ENCODE measurements at places on chromosomes 7 and 10. TPM values are rescaled to one million over a fixed set of nuclear protein-coding genes. Genes with fewer than 3 reads are reported as not detected.

The LANCL2 gene
- 19.2 TPM for total RNA-seq

The PLXNA4 gene
- total RNA-seq = 4.3 TPM

The GATAD1 gene
- total RNA-seq = 51.3 TPM

The MSRB2 gene
- total RNA-seq = 6.9 TPM

The GPR15LG gene
- total RNA-seq = not detected

The GJD4 gene
- total RNA-seq = under 0.01 TPM

The SDK1 gene
- under 0.01 TPM for total RNA-seq

The UROS gene
- 90.5 TPM for total RNA-seq

The SFTPA1 gene
- total RNA-seq = not detected

- DNase-seq = peak; percentile 67
These were observed 29.7 kb upstream of the DNAJB6 start for GRCh38 chr7:157306846-157307838.

- no peak for DNase-seq
These were observed 78.0 kb downstream of the PRKAG2 start for GRCh38 chr7:151798851-151799448.

DNA sequence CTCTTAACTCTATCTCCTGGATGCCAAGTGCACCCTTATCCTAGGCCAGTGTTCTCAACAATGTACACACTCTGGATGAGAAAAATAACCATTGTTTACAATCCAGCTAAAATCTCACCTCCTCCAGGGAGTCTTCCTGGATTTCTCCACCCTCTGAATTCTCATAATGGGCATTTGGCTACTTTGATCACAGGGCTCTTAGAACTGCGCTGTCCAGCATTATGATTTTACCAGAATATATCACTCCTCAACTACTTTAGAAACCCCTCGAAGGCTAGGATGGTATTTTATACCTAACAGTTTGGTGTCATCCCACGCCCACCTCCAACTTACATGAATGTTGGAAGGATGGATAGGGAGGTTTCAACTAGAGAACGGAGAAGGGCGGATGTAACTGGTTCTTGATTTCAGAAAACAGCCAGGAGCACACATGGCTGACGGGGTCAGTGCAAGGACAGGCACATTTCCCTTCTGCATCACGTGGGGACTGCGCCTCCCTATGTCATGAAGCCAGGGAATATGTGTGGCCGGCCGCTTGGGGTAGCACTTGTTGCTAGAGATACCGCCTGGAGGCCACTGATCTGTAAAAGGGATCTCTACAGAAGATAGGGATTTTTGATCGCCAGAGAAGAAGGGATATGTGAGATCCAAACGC is 1.2 kb upstream of the ATP6V0E2 start:
- DNase-seq = peak; percentile 98

GRCh38 chr7:28354601-28355402 is 57.5 kb upstream of the CREB5 start:
- peak; percentile 79 for DNase-seq

DNA sequence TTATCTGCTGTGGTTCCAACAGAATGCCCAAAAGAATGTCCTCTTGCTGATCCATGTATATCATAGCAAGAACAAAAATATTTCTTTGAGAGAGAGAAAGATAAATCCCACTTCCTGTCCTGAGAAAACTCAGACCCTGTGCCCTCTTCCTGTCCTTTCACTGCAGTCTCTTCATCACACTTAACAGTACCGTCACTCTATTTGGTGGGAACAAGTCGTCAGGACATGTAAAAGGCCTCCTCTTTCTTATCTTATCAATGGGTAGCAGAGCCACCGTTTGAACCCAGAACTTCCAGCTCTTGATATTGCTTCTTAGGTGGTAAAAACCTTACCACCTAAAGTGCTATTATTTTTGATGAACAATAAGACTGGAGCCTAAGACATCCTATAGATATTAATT is 43.9 kb downstream of the CHRM2 start:
- no peak for DNase-seq

- DNase-seq = no peak
These were observed 2.7 kb upstream of the CPVL start for GRCh38 chr7:29149036-29149435.

DNA sequence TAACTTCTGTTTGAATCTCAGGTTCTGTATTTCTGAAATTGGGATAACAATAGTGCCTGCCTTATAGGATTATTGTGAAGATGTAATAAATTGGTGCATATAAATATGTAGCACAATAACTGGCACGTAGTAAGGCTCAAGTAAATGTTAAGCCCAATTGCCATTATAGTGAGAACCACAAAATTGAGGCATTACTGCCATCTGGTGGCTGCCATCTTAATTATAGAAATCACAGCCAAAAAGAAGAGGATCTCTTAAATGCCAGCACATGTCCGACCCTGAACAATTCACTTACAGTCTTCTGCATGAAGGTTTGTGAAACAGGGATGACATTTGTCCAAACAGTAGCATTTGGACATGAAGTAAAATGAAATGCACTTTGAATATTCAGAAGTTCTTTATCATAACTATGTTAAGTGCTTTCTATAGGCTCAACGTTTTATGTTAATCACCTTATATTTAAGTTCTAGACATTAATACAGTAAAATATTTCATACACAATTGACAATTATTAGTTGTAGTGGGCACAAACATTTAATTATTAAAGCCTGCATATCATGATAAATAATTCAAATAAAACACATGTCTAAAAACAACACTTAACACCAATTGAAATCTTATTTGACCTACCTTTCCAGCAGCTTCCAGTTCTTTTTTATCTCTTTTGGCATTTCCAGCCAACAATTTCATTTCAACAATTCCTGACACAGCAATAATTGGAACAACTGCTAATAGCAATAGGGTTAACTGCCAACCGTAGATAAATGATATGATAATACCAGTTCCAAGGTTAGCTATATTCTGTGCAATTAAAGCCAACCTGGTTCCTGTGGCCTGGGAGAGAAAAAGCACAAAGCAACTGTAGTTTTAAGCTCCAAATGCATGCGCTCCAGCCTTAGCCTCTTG is 58.5 kb downstream of the ABCB4 start:
- DNase-seq = no peak
